Nucleus accumbens (tissue), 56 donors: ENCODE measurements at places on chromosomes 16 and 17.

- DNase-seq, result no peak
These were observed 91.7 kb upstream of the DNAH17 start for GRCh38 chr17:78668847-78669246.

GRCh38 chr17:40610359-40610758 lies 37.3 kb downstream of the SMARCE1 start:
- DNase-seq, result no peak

DNA sequence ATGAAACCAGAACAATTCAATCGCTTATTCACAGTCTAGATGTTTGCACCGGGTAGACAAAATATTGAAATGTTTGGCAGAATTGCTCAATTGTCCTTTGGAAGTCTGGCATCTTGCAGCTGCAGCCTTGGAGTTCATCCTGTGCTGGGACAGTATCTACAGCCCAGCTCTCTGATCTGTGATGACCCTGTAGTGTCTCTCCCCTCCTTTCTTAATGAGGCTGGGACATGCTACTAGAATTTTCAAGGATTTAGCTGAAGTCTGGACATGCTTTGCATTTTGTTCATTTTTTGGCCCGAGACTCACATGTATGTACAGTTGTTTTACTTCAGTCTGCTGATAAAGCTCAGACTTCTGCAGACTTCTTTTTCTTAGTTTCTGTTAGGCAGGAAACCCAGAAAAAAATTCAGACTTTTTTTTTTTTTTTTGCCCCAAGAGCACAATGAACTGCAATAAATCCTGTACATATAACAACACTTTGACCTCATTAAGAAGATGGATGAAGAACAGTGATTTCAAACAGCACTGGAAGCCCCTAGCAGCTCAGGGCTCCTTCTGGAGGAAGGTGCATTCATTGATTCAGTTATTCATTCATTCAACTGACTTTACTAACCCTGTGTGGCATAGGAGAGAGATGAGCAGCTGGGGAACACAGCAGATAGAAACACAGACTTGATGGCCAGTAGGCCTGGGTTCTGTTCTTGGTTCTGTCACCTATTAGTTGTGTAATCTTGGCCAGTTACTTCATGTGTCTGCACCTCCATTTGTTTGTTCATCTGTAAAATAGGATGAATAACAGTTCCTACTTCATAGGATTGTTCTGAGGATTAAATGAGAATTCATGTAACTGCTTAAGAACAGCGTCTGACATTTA lies 210.0 kb downstream of the MAP2K4 start:
- no peak for DNase-seq

GRCh38 chr17:57553526-57553925 lies 191.6 kb downstream of the CCDC182 start:
- DNase-seq, result no peak

DNA sequence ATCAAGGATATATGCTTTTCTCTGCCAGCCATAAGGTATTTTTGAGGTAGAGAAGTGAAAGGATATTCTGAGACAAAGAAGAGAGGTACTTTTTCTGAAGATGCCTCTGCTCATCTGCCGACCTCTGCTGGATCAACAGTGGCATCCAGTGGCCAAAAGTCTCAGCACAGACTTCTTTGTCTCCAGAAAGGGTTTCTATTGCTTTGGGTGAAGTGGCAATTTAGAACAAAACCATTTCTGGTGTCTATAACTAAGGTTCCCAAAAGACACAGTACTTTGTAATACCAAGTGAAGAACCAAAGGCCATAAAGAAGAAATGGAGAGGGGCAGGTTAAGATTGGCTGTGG lies 155.2 kb upstream of the C17orf78 start:
- DNase-seq, result no peak

DNA sequence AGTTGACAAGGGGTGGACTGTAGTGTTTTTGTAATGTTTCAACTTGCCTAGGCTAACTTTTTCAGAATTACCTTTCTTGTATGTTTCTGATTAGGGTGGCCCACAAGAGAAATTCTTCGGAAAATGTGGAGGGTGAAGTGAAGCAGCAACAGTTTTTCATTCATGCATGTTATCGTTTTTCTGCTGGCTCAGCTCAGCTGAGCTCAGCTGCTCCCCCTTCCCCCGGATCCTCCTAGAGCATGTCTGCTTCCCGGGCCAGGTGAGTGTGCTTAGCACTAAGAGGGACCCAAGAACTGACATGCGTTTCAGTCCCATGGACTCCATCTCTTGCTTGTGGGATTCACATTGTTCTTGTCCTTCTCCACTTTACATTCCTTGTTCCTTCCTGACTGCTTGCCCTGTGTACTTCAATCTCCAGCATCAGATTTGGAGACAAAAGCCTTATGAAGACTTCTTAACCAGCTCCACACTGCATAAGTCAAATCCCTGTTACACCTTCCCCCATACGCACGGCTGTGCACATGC lies 33.6 kb downstream of the SCPEP1 start:
- no peak for DNase-seq

DNA sequence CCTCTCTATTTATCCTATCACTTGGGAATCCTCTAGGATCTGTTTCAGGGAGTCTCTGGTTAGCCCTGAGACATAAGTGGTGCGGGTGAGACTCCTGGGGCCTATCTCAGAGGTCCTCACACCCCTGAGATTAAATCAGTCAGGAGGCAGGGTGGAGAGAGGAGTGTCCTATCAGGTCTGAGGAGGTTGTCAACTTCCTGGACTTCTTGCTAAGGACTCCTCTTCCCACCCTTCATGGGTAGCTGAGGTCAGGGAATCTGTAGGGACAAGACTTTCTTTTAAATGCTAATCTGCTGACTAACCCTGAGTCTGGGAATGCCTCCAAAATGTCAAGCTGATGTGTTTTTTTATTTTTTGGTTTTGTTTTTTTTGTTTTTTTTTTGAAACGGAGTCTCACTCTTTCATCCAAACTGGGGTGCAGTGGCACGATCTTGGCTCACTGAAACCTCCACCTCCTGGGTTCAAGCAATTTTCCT lies 6.6 kb upstream of the ARMC5 start:
- DNase-seq, result no peak

DNA sequence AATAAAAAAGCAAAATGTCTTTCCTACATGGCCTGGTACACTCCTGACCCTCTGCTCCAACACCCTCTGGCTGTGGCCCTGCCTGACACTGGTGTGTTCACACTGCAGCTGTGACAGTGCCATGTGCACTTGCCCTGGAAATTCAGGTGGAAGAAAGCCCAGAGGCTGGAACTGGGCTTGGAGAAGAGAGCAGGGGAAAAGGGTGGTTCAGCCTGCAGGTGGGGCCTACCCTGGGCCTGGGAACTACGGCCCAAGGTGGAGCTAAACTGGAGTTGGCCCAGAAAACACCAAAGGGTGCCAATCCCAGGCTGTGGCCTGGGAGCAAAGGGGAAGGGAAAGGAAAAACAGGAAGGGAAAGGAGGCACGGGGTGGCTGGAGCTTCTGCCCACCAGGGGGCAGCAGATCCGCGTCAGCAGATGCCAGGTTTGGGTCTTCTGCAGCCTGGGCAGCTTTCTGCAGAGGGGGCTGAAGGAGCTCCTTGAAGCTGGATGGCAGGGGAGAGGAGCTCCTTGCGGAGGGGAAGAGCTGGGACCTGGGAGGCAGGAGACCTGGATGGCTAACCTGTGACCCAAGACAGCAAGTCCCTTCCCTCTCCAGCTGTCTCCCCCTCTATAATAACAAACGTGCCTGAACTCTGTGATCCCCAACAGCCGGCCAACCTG lies 15.4 kb upstream of the CTCF start:
- peak; percentile 38 for DNase-seq

- DNase-seq, result no peak
These were observed 26.5 kb upstream of the ADGRG1 start for GRCh38 chr16:57601801-57602478.

GRCh38 chr16:57419506-57419905 lies 14.9 kb downstream of the CCL17 start:
- no peak for DNase-seq

GRCh38 chr16:70508752-70509151 lies 14.6 kb downstream of the COG4 start:
- no peak for DNase-seq

- DNase-seq, result no peak
These were observed 169.2 kb downstream of the MRTFB start for GRCh38 chr16:14240219-14240843.

DNA sequence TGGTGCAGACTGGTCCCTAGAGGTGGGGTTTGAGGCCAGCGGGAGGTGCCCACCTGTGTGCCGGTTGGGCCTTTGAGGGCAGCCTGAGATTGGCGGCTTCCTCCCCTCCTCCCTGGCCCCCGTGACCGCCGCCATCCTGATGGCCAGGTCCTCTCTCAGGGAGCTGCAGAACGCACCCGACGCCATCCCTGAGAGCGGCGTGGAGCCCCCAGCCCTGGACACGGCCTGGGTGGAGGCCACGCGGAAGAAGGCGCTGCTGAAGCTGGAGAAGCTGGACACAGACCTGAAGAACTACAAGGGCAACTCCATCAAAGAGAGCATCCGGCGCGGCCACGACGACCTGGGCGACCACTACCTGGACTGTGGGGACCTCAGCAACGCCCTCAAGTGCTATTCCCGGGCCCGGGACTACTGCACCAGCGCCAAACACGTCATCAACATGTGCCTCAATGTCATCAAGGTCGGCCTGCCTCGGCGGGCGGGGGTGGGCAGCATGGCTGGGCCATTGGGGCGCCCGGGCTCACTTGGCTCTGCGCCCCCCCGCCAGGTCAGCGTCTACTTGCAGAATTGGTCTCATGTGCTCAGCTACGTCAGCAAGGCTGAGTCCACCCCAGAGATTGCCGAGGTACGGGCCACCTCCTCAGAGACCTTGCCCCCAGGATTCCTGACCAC lies 2.8 kb downstream of the GPS1 start:
- no peak for DNase-seq

GRCh38 chr16:70686376-70687101 lies 686 bp upstream of the MTSS2 start:
- no peak for DNase-seq

DNA sequence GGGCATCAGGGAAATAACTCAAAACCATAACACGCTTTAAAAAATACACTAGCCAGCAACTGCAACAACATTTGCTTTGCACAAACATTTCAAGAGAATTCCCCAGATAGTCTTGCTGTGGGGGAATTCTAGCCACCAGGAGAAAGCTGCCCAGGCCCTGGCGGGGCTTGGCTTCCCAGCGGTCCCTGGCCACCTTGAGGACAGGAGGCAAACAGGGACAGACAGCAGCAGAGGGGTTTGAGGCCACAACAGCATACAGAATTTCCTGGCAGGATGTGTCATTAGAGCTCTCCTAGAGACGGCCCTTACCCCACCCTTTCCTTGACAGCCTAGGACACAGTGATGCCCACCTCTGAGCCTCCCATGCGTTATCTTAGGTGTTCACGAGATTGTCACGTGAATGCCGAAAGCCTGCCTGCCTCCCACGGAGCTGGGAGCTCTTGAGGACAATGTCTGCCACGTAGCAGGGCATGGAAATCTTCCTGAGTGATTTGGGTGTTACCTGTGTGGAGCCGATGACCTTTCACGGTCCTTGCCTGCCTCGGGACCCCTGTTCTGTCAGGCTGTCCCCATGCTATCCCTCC lies 114.3 kb downstream of the RBFOX3 start:
- no peak for DNase-seq

- DNase-seq, result no peak
These were observed 1.9 kb upstream of the NFATC3 start for GRCh38 chr16:68083239-68083781.

GRCh38 chr16:88084881-88085280 lies 133.6 kb downstream of the BANP start:
- no peak for DNase-seq

DNA sequence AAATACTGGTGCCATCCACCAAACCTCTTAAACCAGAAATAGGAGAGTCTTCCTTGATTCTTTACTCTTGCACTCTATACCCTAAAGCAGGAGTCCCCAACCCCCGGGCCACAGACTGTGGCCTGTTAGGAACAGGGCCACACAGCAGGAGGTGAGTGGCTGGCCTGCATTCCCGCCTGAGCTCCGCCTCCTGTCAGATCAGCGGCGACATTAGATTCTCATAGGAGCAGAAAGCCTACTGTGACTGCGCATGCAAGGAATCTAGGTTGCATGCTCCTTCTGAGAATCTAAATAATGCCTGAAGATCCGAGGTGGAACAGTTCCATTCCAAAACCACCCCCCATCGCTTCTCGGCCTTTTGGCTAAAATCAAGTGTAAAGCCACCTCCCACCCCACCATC lies 30.3 kb upstream of the SRCIN1 start:
- DNase-seq, result no peak

DNA sequence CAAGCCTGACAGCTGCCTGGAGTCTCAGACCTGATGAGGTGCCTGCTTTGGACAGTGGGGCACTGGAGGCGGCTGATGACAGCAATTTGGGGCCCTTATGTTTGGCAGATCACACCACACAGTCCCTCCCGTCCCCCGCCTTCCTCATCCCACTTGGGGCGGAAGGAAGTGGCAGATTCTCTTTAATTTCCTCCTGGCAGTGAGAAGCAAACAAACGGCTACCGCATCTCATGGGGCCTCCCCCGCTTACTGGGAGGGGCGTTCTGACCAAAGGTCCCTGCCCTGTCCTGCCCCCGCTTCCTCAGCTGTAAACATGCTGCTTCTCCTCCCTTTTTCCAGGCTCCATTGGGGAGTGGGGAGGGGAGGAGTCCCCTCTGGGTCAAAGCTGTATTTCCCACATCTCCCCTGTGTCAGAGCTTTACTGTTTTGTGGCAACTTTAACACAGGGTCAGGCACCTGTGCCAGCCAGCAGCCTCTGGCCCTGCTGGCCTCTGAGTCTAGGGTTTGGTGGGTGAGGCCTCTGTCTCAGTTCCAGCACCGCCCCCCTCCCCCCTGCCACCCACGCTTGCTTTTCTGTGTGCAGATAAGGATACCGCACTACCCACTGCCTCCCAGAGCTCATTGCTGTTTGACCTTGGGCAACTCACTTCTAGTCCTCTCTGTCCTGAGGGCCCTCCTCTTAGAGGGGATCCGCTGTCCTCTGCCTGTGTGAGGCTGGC lies 5.4 kb upstream of the NFATC3 start:
- peak; percentile 31 for DNase-seq

- DNase-seq, result no peak
These were observed 32.2 kb downstream of the ACTG1 start for GRCh38 chr17:81480140-81481072.

GRCh38 chr17:77488531-77489238 lies 347.9 kb downstream of the SEC14L1 start:
- no peak for DNase-seq

DNA sequence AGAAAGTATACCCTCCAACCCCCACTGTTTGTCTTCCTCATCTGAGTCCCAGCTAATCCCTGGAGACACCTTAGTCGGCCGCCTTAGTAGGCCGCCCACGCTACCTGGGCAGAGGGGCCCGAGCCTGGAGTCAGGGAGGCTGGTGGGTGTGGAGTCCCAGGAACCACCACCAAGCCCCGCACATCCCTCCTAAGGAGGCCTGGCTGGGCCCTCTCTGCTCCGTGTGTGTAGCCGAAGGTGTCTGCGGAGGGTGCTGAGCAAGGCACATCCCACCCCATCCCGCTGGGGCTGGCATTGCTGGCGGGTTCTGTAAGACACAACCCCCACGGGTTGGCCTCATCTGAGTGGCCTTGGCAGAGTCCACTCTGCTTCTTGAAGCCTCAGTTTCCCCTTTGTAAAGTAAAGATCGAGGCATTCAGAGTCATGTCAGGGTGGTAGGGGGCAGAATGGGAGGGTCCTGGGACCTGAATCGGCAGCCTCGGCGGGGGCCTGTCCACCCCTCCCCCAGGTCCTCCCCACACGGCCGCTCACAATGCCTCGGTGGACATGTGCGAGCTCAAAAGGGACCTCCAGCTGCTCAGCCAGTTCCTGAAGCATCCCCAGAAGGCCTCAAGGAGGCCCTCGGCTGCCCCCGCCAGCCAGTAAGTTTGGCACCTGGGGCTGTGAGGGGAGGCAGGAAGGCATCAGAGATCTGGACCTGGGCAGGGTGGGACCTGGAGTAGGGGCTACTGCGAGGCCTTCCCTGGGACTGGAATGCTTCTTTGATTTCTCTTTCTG lies 15.2 kb upstream of the ADGRG3 start:
- DNase-seq, result no peak
